Fibroblast of the aortic adventitia (primary cell): ENCODE measurements at places on chromosomes 11 and 22.

- DNase-seq: no peak
Observed at GRCh38 chr11:117979481-117980211, 6.5 kb upstream of the IL10RA start.

- DNase-seq: no peak
Observed at GRCh38 chr22:48147404-48147803, 1385.0 kb downstream of the TBC1D22A start.

- DNase-seq: no peak
Observed at GRCh38 chr22:19843107-19843856, 11.4 kb downstream of the GNB1L start.

DNA sequence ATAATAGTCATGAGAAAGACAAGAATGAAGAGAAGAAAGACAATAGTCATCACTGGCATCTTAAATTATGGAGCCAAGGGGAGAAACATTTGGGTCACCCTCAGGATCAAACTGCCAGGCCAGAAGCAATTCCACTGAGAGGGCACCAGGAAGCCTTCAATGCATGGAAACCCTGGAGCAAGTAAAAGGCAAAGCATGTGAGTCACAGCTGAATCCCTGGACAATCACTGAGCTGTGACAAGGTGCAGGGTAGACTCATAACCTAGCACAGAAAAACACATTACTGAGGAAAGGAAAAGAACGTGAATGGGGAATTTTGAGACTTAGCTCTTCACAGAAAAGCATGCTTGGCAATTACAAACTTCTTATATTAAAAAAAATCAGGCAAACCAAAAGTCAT lies 1.6 kb downstream of the KCNJ1 start:
- DNase-seq: no peak

DNA sequence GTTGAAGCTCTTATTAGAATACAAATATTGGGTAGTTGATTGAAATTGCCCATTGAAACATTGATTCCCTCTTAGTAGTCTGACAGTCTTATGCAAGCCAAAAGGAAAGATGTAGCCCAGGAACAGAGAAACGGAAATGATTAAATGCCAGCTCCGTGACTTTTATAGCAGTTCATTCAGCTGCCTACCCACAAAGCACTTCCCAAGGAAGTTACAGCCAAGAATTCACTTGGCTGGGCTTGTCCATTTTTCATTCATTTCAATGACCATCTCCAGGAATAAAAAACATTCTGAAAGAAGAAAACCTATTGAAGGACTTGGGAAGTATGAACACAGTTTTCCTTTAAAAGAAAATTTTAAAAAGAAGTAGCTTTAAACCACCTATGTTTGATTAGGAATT lies 62.0 kb downstream of the NCAM1 start:
- DNase-seq: peak; percentile 16

DNA sequence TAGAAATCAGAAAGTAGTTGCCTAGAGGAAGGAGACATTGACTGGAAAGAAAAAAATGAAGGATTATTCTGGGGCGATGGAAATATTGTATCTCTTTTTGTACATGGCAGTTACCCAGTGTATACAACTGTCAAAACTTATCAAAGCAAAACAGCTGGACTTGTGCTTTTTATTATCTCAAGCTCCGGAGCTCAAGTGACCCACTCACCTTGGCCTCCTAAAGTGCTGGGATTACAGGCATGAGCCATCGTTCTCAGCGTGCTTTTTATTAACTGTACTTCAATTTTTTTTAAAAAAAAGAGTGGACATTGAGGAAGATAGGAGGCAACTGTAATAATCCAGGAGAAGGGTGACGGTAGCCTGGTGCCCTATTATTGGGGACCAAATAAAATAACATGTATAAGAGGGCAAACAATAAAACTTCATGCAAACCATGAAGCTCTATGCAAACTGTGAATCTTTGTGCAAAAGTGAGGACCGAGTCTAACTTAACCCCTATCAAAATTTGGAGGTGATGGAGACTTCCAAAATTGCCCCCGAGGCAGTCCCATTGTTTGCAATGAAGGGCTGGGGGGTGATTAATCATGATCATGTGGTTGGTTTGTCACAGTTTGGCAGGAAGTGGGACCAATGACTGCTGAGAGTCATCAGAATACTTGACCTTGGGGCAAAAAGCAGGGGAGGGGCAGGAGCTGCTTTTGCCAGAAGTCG lies 23.5 kb downstream of the FZD4 start:
- peak; percentile 88 for DNase-seq

DNA sequence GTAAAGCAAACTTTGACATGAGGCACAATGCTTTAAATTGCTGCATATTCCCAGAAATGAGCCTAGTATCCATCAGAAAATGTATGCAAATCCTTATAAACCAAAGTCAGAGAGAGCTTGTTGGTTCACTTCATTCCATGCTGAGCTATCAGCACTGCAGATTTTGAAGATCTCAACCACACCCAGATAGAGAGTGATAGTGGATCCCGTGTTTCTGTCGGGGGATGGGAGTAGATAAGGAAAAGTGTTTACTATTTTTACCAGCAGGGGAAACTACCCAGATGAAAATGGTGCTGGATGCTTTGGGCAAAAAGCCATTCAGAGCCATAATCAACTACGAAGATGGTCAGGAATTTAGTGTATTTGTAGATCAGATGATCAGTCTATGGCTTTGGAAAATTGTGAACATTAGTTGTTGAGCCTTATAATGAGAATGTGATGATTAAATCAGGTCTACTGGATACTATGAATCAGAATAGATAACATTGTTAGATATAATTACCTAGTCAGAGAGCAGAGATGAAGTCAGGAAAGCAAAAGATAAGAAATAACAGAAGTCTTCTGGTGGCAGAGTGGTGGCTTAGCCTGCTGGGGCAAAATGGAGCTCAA lies 10.8 kb downstream of the OR51B6 start:
- peak; percentile 78 for DNase-seq

- DNase-seq: no peak
Observed at GRCh38 chr11:32729976-32730375, 64.5 kb downstream of the CCDC73 start.

DNA sequence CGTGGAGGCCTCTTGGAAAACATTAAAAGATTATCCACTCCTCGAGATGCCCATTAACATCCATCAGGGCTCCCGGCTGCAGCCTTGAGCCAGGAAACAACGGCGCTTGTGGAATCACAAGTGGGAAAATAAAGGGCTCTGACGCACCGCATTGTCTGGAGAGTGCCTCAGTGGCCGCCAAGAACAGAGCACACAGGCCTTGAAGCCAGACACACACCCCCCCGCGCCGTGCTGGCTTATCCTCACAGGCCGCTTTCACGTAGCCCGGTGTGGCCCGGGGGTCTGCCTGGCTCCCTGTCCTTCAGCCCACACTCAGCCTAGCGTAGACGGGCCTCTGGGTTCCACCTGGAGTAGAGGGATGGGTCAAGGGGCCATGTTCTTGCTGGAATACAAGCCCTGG lies 1020.5 kb downstream of the BRD1 start:
- no peak for DNase-seq

GRCh38 chr11:60783141-60783484 lies 2.0 kb upstream of the MS4A10 start:
- no peak for DNase-seq

DNA sequence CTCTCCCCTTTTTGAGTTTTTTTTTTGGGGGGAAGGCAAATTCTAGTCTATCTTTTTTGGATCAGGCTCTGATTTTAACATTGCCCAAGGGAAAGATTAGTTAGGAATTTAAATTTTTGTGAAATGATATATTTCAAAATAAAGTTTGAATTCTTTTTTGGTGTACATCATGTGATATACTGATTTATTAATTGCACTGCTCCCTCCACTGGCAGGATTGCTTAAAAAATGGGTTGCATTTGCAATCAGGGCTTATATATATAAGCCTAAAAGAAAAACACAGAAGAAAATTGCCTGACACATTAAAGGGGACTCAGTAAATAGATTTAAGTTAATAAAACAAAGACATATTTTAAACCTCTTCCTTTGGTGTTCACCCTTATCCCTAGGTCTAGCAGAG lies 1.2 kb downstream of the DYNC2H1 start:
- DNase-seq: peak; percentile 77

- no peak for DNase-seq
Observed at GRCh38 chr11:3826721-3827120, 14.0 kb downstream of the RHOG start.

DNA sequence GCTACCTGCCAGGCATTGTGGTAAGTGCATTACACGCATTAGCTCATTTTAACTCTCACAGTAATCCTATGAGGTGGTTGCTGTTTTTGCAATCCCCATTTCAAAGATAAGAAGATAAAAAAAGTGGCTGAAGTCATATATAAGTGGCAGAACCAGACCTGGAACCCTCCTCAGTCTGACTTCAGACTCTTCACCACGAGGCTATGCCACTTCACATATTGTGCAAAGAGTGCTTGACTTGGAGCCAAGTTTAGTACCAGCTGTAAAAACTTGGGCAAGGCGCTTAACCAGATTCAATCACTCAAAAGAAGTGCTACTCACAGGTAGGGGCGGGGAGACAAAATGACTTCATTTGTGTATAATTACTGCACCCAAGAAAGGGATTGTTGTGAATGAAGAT lies 15.3 kb downstream of the BPIFC start:
- no peak for DNase-seq

DNA sequence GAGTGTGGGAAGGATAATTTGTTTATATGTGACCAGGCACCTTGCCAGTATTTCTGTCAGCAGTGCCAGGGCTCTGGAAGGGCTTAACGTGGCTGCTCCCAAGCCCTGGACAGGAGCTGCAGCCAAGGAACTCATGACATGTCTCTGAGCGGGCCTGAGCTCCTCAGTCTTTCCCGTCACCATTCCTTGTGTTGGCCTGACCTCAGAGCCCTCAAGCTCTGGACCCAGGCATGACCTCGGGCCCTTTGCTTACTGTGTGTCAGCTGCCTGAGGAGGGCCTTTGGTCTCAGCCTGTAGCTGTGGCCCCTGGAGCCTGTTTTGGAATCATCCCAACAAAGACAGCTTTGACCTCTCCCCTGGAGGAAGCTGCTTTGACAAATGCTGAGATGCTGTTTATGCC lies 264.1 kb upstream of the PLET1 start:
- DNase-seq: no peak

- no peak for DNase-seq
Observed at GRCh38 chr11:122754553-122755322, 83.6 kb upstream of the CRTAM start.

- no peak for DNase-seq
Observed at GRCh38 chr22:44426981-44427380, 71.1 kb downstream of the RTL6 start.

- no peak for DNase-seq
Observed at GRCh38 chr11:2213890-2214526, 42.4 kb upstream of the TH start.

DNA sequence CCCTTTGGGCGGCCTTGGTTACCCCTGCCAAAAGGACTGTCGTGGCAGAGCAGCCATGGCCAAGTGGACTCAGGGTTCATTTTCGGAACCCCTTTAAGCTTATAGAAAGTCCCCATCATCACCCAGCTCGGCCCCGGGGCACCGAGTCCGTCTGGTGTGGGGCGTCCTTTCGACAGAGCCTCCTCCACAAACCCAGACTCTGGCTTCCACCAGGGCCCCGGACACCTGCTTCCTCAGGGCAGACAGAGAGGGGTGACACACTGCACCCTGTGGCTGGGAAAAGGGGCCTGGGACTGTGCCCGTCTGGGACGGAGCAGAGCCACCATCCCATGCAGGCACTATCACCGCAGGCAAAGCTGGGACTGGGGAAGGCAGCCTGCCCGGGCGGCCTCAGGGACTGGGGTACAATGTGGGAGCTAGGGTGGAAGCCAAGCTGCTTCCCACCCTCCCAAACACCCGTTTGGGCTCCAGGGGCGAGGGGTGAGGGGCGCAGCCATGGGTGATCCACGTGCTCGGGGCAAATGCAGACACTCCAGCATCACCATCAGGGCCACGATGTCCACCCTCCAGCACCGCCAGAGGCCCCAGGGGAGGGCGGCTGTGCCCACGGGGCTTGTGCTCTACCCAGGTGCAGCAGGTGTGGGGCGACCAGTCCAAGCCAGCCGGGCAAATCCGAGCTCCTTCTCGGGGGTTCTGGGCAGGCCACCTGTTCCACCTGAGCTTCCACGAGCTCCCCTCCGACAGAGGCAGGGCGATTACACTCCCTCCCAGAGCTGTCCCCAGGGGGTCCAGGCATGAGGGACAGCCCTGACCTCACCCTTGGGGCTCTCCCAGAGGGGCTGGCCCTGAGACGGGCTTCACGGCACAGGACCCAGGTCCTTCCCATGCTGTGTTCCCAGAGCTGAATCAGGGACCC lies 11.7 kb upstream of the MRPL23 start:
- DNase-seq: no peak

- no peak for DNase-seq
Observed at GRCh38 chr11:33668951-33669596, 31.6 kb downstream of the C11orf91 start.

- DNase-seq: no peak
Observed at GRCh38 chr11:10686311-10686710, 7.2 kb downstream of the IRAG1 start.

GRCh38 chr22:38955926-38956325 lies 1.5 kb upstream of the APOBEC3A start:
- no peak for DNase-seq

GRCh38 chr11:56122073-56122472 lies at the start of gene OR8H3:
Gene OR8H3 (plus strand): TSS chr11:56122373. CDS start chr11:56122373, 0 bp downstream.
- DNase-seq: no peak

DNA sequence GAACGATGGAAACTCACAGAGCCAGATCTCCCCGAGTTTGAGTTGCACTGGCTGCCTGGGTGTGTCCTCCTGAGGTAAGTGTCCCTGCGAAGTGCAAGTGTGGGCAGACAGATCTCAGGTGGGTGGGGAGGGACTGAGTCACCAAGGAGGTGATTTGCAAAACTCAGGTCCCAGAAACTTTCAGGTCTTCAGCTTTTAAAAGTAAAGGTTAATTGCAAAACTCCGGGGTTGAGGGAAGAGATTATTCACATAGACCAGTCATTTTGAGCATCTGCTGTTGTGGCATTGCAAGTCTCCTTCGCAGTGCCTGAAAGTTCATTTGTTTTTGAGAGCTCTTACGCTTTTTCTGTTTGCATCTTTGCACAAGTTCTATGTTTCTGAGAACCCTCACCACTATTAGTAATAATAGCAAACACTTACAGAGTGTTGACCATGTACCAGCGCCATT lies 7.1 kb downstream of the CD44 start:
- DNase-seq: no peak

DNA sequence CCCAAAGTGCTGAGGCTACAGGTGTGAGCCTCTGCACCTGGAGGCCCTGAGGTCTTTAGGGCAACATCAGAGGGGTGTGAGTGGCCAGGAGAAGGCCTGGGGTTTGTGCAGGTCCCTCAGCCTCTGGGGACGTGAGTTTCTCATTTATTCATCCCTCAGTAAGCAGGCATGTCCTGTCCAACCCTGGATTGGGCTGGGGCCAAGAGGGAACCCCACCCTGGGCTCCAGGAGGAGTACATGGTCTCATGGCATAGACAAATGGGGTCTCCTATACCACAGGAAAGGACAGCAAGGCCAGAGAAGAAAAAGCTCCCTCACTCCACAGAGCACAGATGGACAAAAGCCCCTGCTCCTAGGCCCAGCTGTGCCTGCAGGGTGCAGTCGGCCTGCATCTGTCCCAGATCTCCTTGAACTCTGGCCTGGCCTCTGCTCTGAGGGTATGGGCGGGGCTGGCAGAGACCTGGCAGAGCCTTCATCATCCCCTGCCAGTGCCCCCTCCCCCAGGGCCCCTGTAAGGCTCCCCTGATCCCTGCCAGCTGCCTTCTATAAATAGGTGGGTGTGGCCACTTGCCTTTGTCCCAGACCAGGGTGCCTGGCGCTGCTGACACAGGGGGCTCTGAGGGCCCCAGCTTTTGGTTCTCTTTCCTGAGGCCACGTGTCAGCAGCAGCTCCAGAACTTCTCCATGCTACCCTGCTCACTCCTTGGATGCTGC lies 34.6 kb downstream of the A4GALT start:
- peak; percentile 37 for DNase-seq
